Activated T-helper 9 cell treated with anti-CD3 and anti-CD28 coated beads, Interleukin-2, amount 50 U/mL, for 16 hours (primary cell): ENCODE measurements at places on chromosomes 13 and 19.

DNA sequence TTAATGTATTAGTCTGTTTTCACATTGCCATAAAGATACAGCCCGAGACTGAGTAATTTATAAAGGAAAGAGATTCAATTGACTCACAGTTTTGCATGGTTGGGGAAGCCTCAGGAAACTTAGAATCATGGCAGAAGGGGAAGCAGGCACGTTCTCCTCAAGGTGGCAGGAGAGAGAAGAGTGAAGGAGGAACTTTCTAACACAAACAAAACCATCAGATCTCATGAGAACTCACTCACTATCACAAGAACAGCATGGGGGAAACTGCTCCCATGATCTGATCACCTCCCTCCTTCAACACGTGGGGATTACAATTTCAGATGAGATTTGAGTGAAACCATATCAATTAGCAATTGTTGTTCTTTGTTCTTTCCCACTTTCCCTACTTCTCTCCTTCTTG is 689.0 kb upstream of the SLITRK1 start:
- no peak for DNase-seq

DNA sequence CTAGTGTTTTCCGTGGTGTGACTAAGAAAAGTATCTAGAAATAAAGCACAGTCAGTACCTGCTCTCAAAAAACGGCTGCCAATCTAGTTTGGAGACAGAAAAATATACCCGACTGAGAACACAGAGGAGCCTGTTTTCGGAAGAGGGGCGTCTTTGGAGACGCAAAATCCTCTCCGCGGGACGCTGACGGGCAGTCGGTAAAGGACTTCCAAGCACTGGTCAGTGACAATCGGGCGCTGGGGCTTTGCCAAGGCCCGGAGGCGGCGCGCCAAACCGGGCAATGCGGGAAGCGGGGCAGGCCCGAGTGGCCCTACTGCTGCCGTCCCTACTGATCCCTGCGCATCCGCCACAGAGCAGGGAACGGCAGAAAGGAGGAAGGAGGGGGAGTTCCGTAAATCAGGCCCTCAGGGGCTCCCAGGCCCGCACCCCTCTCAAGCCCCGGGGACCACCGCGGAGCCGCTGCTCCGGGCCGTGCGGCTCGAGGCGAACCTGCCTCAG is 588 bp upstream of the DPY19L3 start:
- DNase-seq = peak; percentile 3

DNA sequence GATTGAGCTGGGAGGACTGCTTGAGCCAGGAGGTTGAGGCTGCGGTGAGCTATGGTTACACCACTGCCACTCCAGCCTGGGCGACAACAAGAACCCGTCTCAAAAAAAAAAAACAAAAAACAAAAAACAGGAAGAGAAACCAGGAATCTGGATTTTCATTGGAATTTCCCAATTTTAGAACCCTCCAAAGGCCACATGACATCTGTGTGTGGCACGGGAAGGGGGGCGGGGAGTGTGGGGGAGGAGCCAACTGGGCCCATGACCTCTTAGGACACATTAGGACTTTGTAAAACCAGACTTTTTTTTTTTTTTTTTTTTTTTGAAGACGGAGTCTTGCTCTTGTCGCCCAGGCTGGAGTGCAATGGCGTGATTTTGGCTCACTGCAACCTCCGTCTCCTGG is 21.2 kb upstream of the MYDGF start:
- DNase-seq = no peak

GRCh38 chr13:114131583-114132418 is 622 bp downstream of the RASA3 start:
- DNase-seq = no peak

DNA sequence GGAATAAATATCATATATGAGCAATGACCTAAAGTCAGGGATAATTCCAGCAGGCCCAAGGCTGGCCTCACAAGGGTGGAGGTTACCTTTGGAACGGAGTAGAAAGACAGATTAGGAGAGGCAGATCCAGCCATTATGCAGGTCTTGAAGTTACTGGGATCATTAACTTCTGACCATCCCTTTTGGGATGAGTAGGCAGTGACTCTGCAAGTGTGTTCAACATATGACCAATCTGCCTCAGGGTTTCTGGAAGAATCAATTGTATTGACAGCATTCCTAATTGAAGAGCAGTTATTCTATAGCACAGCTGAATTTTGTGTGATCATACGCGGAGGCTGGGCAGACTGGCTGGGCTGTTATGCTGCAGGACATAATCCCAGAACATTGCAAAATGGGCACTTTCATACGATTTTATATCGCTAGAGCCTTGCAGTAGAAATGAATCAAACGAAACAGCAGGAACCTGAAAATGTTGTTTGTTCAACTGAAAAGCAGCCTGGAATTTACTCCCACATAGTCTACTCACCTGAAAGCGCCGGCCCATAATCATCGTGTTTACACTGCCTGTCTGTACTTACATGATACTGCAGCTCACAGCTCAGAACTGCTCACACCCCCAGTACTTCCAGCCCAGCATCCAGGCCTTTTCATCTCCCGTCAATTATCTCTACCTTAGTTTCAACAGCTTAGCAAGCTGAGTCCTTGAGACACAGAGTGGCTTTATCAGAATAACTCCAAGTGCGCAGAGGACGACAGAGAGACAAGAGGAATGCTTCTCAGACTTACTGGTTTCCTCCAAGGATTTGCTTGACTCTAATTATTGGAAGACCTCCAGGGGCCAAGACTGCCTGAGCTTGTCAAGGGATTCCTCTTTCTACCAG is 556.1 kb downstream of the EFNB2 start:
- no peak for DNase-seq

DNA sequence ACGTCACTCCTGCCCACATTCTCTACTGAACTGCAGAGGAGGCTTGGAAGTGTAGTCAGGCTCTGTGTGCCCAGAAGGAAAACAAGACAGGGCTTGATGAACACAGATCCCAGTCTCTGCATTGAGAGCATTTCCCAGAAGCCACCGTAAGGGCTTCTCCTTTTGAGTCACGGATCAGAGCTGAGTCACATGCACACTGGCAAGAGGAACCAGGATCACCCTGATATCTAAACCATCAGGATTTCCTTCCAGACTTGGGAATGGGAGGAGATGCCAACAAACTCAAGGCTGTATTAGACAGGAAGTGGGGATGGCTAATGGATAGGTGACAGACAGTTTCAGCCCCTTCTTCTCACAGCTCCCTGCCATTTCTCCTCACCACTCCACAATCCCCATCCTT is 17.7 kb upstream of the FBXO17 start:
- no peak for DNase-seq

GRCh38 chr13:33541456-33541855 is 255.9 kb upstream of the STARD13 start:
- no peak for DNase-seq

GRCh38 chr19:16342002-16342715 is 17.5 kb downstream of the KLF2 start:
- peak; percentile 30 for DNase-seq

GRCh38 chr13:33763021-33763420 is 54.9 kb upstream of the RFC3 start:
- no peak for DNase-seq

GRCh38 chr13:34767778-34768177 is 174.3 kb upstream of the NBEA start:
- DNase-seq = no peak

GRCh38 chr13:99655351-99656091 is 154.2 kb downstream of the TM9SF2 start:
- peak; percentile 12 for DNase-seq

DNA sequence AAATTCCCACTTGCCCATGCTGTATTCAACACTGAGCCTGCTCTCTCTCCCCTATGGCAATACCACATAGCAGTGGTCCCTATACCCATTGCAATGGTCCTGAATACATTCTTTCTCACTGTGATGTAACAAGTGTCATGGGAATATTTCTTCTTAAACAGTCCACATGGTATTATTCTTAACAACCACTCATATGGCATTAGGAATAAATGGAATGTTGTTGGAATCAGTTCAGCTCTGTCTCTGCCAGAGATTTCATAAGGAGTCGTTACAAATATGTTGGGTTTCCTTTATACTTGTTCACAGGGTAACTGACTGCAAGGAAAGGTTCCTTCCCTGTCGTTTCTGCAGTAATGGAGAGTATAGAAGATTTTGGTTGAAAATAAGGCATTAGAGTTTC is 128.3 kb upstream of the SPATA13 start:
- DNase-seq = no peak

- DNase-seq = peak; percentile 49
These were observed at the start of gene CELF5 for GRCh38 chr19:3224346-3225168. Gene CELF5, plus strand, starts transcription at chr19:3224661. Its CDS starts 79 bp downstream, at chr19:3224740.

DNA sequence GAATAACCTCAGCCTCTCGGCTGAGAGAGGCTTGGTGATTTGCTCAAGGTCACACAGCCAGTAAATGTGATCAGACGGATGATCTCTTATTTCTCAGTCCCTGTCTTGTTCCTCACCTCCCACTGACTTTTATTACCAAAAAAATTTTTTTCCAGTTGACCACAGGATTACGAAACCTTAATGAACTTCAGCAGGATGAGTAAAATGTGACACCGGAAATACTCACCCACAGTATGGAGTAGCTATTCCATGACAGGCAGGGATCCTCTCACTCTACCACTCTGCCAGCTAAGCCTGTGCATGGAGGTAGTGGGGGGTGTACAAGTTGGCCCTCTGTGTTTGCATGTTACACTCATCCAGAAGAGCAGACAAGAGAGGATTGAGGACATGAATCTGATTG is 916.4 kb downstream of the UQCRFS1 start:
- DNase-seq = no peak

GRCh38 chr19:7512400-7512851 is 3.5 kb upstream of the ZNF358 start:
- DNase-seq = no peak

DNA sequence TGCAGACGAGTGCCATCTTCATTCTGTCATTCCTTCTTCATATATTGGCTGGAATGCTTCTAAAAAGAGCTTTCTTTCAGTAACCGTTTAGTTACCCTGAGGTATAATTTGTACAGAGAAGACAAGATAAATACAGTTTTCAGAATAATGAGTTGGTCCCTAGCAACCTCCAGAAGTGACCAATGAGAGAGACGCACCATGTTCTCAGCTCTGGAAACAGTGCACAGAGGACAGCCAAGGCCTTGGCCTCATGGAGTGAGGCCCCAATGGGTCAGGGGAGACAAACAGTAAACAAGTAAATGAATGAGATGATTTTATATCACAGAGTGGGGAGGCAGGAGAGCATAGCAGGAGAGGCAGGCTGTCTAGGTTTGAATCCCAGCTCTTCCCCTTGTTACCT is 90.7 kb downstream of the DPF1 start:
- DNase-seq = no peak

GRCh38 chr19:46898731-46899130 is 37.9 kb downstream of the ARHGAP35 start:
- no peak for DNase-seq

- DNase-seq = no peak
These were observed 192.6 kb upstream of the UBL3 start for GRCh38 chr13:30042891-30043630.

GRCh38 chr13:97411984-97412383 is 22.0 kb upstream of the RAP2A start:
- no peak for DNase-seq

GRCh38 chr19:56106397-56106849 is 14.7 kb downstream of the ZNF787 start:
- no peak for DNase-seq

- no peak for DNase-seq
These were observed 500.0 kb downstream of the DIAPH3 start for GRCh38 chr13:59663707-59664106.

DNA sequence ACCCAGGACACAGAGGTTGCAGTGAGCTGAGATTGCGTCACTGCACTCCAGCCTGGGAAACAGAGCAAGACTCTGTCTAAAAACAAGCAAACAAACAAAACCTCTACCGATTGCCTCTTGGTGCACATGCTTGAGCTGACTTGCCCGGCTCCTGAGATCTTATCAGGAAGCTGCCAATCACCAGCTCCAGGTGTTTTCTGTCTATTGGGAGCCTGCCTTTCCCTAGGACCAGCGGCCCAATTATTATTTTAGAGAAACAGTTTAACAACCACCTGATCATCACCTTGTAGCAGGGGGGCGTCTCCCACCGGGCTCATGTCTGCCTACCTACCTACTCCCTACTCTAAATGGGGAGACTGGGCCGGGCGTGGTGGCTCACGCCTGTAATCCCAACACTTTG is 10.8 kb downstream of the CLEC4M start:
- DNase-seq = no peak

GRCh38 chr13:33918199-33918932 is 100.4 kb downstream of the RFC3 start:
- DNase-seq = no peak

GRCh38 chr13:42355092-42355485 is 83.1 kb downstream of the AKAP11 start:
- peak; percentile 35 for DNase-seq

GRCh38 chr19:34126966-34127365 is 45.3 kb upstream of the LSM14A start:
- no peak for DNase-seq

DNA sequence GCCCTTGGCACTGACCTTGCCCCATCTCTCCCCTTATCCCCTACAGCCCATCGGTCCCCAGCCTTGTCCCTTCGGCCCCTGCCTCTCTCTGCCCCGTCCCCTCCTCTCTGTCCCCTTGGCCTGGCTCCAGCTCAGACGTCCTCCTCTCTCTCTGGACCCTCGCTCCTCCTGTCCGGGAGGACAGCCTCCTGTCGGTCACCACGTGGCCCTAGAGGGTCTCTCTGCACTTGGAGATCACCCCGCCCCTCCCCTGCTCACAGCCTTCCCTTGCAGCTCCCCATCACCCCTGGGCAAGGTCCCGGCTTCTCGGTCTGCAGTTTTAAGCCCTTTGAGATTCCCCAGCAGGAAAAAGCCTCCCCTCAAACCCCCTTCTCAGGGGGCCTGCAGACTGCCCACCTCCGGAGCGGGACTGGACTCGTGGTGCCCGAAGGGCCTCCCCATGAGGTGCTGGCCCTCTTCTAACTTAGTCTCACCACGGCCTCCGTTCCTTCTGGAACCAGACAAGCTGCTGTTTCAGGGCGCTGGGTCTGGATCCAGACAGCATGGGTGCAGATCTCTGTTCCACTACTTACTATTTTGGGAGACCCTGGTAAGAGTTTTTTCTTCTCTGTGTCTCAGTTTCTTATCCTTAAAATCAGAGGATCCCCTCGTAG is 3.3 kb upstream of the KLK15 start:
- DNase-seq = no peak

DNA sequence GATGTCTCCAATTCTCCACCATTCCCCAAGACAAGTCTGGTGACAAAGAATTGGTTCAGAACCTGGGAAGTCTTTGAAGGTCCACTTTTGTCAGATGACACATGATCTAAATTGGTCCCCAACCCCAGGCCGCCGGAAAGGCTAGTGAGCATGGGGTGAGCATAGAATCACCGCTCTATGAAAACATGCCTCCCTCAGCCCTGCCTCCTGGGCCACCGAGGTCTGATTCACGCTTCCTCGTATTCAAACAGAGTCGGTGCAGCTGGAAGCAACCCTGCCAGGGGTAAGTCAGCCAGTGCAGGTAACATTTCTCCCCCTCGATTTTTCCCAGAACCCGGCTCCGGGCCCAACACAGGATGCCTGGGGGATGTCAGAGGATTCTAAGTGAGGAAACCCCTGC is 33.9 kb upstream of the KLF2 start:
- DNase-seq = no peak

DNA sequence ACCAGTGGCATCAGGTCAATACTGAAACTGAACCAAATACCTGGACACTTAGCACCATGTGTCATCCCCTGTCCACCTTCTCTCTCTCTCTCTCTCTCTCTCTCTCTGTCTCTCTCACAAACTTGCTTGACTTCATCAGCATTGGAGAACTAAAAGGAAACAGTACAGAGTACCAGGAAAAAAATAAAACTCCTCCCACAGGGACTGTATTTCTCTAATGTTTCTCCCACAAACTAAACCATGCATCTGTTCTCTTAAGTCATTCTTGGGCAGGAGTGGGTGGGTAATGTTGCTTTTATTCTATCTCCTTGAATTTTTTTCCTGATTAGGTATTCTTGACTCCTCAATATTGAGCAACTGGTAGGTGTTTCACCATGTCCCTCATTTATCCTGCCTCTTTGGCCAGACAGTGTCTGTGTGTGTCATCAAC is 112.9 kb upstream of the CACNA1A start:
- no peak for DNase-seq
